ENCODE measurements at places on chromosomes 2 and 18.

DNA sequence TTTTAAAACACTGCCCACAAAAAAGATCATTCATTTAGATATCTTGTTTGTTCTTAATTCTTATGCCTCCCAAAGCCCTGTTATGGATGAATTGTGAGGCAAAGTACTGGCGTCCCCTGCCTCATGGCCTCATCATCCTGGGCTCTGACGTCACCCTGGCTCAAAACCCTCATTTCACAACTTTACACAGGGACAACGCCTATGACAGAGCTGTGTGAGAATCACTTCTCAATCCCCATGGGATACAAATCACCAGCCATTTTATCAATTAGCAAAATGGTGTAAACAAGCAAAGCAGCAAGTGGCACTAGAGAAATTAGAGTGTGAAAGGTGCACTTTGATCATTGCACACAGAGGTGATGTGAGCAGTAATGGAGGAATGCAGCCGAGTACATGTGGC, 16.6 kb downstream of the FHOD3 start:
- DNase-seq = no peak

GRCh38 chr18:70671889-70672565, 383.2 kb downstream of the SOCS6 start:
- no peak for DNase-seq

GRCh38 chr18:74556126-74556525, 21.8 kb downstream of the CNDP1 start:
- no peak for DNase-seq

GRCh38 chr2:74690571-74690970, 36.5 kb downstream of the SEMA4F start:
- peak; percentile 6 for DNase-seq

- DNase-seq = no peak
Observed at GRCh38 chr2:16120591-16121180, 180.3 kb downstream of the MYCN start.

DNA sequence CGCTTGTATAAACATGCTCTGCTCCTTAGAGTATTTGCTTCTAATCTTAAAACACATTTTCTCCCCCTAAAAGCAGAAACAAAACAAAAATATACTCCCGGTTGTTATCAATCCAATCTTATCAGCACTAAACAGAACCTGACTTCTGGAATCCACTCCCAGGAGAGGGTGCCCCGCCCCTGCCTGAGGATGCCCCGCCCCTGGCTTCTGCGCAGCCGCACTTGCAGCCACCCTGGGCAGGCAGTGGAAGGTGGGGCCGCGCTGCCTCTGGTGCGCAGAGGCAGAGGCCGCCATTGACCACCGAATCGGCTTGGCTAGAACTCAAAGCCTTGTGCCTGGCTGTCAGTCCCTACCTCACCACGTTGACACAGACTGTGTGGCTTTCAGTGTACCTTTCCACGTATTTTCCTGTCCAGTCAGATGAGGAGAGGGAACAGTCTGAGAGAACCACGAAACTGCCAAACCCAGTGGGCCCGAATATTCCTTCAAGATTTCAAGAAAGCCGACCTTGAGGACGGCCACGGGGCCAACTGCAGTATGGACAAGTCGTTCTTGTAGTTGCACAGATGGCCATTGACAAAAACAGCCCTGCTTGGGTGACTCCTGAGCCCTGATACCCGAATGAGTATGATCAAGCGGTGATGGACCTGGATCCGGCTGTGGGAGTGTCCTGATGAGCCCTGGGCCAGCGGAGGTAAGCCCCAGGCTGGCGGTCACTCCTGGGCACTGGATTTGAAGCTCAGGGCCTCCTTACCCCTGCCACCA, 46.2 kb upstream of the ARHGAP28 start:
- no peak for DNase-seq

DNA sequence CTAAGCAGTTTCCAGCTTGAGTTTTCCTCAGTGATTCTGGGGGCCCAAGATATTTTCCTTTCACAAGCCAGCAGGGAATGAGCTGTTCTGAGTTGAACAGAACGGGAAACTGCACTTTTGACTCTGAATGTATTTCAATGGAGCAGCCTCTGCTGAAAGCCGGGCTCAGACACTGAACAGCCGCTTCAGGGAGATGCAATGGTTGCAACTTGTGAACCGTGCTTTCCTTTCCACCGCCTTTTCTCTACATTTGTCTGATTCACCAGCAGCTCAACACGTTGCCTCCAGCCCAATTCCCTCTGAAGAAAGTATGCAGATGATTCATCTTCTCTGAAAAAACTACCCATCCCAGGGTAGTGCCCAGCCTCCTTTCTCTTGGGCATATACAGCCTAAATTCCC, 119.3 kb upstream of the PKDCC start:
- DNase-seq = no peak

DNA sequence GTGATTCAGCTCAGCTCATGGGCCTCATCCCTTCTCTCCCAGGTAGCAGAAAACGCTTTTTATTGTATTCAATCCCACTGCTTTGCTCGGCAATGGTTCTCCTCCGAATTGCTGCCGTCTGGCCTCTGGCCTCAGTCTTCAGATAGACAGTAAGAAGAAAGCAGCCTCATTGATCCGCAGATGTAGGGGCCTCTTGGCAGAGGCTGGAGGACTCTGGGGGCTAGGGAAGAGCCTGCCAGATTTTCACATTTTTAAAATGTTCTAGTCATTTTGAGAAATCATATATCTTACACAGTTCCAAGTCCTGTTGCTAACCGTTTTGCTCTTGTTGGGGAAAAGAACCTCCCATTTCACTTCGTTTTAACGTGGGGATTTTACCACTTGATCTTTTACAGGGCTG, 123.3 kb downstream of the RNF144A start:
- DNase-seq = no peak

DNA sequence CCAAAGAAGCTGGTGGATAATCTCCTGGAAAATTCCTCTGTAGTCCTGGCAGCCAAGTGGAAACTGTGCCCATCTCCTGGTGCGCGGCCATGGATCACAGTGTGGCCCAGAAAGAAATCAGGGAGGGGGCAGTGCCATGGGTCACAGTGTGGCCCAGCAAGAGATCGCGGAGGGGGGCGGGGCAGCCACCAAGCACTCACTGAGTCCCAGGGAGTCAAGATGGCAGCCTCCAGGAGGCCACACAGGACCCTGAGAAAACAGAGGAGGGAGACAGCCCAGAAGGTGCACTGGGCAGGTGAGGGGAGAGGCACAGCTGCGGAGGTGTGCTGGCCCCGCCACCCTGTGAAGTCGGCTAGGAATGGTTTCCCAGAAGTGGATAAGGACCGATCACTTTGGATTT, 8.1 kb upstream of the ATP6V1B1 start:
- DNase-seq = no peak

GRCh38 chr18:52237551-52237950, 102.4 kb upstream of the DCC start:
- DNase-seq = no peak

DNA sequence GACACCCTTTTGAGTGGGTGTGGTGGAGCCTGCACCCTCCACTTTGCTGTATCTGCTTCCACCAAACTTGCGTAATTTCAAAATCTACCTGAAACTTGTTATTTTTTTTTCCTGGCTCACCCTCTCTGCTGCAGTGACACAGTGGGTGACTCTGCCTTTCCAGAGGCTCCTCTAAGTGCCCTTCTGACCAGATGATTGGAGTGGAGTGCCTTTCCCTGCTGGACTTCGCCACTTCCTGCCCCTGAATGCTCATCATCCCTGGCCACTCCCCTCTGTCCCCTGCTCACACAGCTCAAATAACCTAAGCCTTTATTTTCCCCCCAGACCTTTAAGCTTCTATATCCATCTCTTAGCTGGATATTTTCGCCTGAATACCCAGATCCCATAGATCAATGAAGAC, 777.5 kb upstream of the ID2 start:
- no peak for DNase-seq

GRCh38 chr2:42256505-42256904, 87.4 kb downstream of the EML4 start:
- DNase-seq = no peak

DNA sequence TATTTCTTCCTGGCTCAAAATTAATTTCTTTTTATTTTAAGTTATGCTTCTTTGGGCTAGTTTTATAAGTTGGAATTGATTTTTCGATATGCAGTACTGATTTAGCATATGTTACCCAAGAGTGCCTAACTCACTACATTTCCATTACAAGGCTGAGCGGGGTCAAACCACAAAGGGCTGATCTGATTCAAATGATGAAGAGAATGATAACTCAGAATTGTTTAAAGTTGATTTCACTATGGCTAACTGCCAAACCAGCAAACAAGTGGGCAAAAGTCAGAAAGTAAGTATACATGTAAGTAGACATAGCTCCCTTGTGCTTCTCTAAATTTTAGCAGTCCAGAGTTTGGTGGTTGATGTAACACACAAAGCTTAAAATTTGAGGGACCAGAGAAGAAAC, 35.6 kb downstream of the RAD51AP2 start:
- DNase-seq = no peak

GRCh38 chr2:1784986-1785617, 40.8 kb upstream of the PXDN start:
- no peak for DNase-seq

Measured in stimulated activated CD4-positive, alpha-beta T cell treated with anti-CD3 and anti-CD28 coated beads, Interleukin-1b, Interleukin-23, amount 100 ng/mL, for 48 hours (primary cell).